ENCODE measurements at places on chromosomes 16 and 17.

DNA sequence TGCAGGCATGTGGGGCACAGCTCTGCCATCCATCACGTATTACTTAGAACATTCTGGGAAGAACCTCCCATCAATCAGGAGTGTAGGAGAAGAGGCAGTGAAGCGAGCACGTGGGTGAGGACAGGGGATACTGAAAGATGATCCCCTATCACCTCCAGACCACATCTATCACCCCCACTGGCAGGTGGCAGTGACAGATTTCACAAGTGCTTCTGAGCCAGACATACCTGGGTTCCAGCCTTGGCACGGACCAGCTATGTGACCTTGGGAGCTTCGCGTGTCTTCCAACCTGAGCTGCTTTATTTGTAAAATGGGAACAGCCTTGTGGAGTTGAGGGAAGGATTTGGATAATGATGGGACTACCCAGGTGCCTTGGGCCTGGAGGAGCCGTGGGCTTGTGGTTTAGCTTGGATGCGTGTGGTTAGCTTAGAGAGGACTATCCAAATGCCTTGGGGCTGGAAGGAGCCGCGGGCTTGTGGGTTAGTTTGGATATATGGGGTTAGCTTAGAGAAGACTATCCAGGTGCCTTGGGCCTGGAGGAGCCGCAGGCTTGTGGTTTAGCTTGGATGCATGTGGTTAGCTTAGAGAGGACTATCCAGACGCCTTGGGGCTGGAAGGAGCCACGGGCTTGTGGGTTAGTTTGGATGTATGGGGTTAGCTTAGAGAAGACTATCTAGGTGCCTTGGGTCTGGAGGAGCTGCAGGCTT, 206.4 kb downstream of the ENGASE start:
- DNase-seq = no peak

DNA sequence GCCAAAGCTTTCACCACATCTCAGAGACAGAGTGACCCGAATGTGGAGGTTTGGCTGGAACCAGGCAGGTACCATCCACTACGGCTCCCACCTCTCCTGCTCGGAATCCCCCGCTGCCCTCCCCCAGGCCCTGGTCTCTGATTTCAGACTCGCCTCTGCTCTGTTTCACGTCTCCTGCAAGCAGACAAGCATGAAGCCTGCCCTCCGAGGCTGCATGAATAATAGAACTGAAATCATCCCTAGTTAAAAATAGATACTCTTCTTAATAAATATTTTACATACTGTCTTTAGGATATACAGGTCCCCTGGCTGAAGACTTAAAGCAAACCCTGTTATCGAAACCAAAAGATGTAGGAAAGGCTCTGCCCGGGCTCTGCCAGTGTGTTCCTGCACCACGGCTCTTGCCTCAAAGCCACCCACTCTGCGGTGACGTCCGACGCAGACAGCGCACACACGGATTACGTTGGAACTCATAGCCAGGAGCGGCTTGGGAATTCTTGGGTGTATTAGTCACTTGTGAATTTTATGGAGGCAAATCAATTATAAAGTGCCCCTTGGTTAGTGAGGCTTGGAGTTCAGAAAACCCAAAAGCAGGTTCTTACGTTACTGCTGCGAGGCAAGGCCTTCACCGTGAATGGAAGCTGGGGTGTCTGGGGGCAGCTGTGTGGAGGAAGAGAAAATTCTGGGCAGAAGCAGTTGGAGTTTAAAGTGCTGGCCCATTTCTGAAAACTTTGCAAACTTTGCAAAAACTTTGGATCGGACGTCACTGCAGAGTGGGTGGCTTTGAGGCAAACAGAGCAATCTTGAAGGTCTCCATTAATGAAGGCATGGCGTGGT, 25.6 kb upstream of the NPTX1 start:
- peak; percentile 97 for DNase-seq

- DNase-seq = peak; percentile 72
Measured at GRCh38 chr16:22232277-22233036, 26.4 kb downstream of the EEF2K start.

DNA sequence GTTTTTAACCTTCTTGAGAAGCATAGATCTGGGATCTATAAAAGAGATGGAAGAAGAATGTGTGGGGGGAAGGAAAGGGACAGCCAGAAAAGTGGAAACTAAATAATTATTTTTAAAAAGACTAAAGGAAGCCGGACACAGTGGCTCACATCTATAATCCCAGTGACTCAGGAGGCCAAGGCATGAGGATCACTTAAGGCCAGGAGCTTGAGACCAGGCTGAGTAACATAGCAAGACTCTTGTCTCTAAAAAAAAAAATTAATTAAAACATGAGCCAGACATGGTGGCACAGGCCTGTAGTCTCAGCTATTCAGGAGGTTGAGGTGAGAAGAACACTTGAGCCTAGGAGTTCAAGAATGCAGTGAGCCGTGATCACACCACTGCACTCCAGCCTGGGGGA, 335.1 kb downstream of the GRIN2A start:
- no peak for DNase-seq

- no peak for DNase-seq
Measured at GRCh38 chr17:77478899-77479298, 338.1 kb downstream of the SEC14L1 start.

- no peak for DNase-seq
Measured at GRCh38 chr17:42893359-42893758, 7.2 kb upstream of the G6PC1 start.

- DNase-seq = no peak
Measured at GRCh38 chr17:35679007-35679682, 52.3 kb upstream of the RASL10B start.

GRCh38 chr17:63961355-63962212, 11.1 kb downstream of the SCN4A start:
- peak; percentile 53 for DNase-seq

DNA sequence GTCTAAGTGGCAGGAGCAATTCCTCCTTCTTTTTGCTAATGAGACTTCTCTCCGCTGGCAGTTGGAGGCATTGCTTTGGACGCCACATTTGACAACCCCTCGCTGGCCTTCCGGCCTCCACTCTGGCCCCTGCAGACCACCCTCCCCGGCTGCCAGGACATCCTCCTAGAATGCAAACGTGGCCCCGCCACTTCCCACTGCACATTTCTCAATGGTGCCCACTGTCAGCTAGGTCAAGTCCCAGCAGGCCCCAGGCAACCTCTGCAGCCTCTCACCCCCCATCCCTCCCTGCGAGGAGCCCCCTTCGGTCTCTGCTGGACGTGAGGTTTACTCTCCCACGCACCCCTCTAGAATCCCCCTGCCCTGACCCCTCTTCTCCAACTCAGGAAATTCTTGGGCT, 250.3 kb downstream of the FOXL1 start:
- DNase-seq = no peak

Data from IMR-90 (cell line).